MM.1S (cell line): ENCODE measurements at places on chromosomes 11 and 22.

- no peak for DNase-seq
Observed at GRCh38 chr11:111155021-111155420, 90.5 kb upstream of the POU2AF2 start.

DNA sequence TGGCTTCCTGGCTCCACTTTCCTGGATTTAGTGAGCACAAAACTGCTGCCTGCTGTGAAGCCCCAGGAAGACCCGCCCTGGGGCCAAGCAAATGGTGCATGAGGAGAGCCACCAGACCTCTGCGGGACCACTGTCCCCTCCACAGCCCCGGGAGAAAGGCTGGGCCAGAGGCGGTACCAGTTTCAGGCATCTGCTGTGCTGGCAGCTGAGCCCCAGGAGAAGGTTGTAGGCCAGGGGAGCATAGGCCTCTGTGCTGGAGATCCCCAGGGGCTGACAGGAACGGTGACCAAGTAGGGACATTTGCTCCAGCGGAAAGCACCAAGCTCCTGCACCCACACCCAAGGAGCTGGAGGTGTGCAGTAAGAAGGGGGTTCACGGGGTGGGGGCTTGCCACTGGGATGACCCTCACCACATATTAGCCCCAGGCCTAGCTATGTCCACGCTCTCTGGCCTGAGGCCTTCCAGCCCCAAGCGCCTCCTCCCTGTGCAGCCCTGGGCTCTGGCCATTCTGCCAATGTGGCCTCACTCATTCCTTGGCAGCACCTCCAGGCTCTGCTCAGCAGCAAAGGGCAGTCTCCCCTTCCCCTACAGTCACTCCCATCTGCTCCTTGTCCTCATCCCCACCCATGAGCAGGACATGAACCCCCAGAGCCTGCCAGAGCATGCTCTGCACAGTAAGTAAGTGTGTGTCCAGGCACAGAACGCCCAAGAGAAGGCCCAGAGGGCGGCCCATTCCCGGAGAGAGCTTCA lies 24.0 kb upstream of the COMT start:
- DNase-seq: no peak

- no peak for DNase-seq
Observed at GRCh38 chr11:111443032-111443431, 64.0 kb upstream of the POU2AF1 start.

DNA sequence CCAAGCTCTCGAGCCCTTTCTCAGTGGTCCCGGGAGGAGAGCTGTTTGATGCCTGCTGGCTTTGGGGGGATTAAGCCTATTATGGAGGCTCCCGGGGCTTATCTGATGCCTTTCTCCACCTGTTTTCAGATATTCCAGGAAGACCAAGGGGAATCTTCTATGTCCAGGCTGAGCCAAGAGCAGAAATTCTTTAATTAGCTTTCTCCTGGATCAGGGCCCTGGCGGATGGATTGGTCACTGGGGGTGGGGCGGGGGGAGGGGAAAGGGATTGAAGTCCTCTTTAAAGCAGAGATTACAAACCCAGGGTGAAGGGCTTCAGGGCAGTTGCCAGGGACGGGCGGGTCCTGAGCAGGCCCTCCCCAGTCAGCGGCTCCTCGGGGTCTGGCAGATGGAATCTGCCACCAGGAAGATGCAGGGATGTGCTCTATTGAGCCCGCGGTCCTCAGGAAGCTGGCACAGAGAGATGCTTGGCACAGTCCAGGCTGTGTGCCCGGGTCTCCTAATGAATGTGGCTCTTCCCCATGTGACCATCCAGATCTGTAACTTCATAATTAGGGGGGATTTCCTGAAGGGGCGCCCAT lies 33.6 kb downstream of the MACROD1 start:
- no peak for DNase-seq

DNA sequence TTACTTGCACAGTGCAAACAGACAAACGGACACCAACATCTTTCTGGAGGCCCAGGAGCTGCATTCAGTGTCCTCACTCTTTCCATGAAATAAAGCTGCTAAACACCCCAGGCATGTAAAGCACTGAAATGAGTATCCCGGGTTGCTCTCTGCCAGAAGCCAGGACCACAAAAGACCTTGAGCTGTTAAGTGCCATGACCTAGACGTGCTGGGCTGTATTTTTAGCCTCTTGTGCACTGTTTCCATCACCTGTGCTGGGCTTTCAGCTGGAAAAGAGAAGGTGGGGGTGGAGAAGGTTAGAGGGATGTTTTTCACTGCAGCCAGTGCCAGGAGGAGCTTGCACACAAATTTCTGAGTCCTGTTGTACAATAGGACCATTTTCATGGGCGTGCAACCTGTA lies 3.4 kb upstream of the KREMEN1 start:
- no peak for DNase-seq

DNA sequence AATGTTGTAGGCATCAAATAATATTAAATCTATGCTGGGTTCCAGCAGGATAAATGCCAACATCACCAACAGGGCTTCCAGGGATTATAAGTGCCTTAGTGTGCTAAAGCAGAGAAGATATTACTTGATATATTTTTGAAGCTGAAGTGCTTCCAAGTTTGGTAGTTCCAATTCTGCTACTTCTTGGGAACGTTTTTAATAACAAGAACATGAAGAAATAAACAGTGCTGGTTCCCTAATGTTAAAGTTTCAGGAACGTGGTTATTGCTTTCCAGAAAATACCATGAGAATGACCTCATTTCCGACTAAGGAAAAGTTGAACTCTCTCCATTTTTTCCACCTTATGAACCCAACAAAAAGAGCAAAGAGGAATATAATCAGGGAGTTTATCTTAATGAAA lies 4.6 kb upstream of the RNF185 start:
- DNase-seq: no peak

DNA sequence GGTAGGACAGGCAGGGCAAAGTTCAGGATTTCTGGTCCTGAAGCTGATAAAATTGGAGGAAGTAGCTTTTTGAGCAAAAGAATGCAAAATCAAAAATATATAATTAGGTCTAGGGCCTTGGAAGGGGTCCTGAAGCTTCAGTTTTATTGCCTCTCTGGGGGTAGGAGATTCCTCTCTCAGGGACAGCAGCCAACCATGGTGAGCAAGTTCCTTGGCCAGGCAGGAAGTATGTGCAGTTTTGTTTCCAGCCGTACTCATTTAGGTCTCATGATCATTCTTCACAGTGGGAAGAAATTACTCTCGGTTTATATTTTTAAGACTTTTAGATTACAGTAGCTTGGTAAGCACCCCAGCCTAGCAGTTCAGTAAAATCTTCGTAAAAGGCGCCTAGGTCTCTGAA lies 2.9 kb upstream of the RAB38 start:
- no peak for DNase-seq

DNA sequence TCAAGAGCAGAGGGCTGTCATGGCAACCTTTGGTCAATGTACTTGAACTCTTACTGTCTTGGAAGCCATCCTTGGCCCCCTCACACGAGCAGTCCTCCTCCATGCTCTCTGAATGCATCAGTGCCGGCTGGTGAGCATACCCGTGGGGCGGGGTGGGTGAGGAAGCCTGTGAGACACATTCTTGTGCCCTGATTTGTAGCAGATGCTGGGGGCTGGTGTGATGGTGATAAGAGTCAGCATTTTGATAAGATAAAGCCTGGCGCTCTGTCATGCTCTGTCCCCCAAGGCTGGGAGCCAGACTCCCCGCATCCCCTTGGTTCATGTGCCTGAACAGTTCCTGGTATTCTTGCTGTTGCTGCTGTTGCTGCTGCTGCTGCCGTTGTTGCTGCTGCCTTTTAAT lies 20.5 kb upstream of the APOA1 start:
- DNase-seq: no peak

DNA sequence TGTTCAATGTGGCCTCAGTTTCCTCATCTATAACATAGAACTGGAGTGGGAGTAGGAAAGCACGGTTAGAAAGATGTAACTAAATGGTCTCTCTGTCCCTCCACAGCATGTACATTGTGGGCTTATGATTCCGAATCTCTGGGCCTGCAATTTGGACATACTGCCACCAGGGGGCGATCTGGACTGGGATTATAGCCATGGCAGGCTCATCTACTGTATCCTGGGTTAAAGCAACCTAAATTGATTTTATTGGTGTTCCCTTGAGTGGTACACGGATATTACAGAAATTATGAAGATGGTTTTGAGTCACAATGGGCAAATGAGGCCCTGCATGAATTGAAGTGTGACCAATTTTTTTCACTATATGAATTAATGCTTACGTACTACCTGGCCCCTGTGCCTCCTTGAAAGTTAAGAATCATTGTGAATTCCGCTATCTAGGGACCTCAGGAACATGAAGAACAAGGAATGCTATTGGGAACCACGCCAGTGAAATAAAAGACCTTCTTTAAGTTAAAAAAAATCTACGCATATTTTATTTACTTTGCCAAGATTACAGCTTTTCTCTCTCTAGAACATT lies 32.9 kb downstream of the TST start:
- peak; percentile 31 for DNase-seq

GRCh38 chr22:25153961-25154666 lies 45.5 kb upstream of the CRYBB3 start:
- DNase-seq: no peak

DNA sequence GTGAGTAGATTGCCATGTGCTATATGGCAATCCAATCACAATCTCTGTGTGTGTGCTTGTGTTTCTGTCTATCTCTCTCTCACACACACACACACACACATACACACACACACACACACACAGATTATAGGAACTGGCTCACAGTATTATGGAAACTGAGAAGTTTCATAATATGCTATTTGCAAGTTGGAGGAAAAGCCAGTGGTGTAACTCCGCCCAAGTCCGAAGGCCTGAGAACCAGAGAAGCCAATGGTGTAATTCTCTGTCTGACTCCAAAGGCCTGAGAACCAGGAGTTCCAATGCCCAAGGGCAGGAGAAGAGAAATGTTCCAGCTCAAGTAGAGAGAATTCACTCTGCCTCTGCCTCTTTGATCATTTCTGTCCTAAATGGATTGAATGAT lies 37.2 kb downstream of the GLYATL2 start:
- no peak for DNase-seq

- no peak for DNase-seq
Observed at GRCh38 chr22:35046744-35047462, 19.1 kb upstream of the ISX start.

DNA sequence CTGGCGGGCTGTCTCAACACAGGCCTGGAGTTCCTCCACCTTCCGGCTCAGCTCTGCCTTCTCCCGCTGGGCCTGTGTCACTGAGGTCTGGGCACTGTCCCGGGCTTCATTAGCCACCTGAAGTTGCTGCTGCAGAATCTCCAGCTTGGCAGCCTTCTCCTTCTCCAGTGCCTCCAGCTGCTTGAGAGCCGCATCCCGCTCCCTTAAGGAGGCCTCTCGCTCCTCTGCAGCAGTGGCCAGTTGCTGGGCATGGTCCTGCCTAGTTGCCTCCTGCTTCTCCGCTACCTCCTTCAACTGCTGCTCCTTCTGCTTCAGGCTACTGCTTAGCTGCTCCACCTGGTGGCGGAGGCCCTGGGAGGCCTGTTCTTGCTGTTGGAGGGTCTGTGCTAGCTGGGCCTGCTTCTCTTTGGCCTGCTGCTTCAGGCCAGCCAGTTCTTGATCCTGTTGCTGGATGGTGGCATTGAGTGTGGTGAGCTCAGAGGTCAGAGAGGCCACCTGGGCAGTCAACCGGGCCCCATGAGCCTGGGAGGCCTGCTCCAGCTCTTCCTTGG lies 16.9 kb downstream of the IL18BP start:
- no peak for DNase-seq

- DNase-seq: no peak
Observed at GRCh38 chr11:93936460-93936859, 84.7 kb upstream of the HEPHL1 start.

- no peak for DNase-seq
Observed at GRCh38 chr22:39422721-39423120, 23.1 kb downstream of the TAB1 start.

DNA sequence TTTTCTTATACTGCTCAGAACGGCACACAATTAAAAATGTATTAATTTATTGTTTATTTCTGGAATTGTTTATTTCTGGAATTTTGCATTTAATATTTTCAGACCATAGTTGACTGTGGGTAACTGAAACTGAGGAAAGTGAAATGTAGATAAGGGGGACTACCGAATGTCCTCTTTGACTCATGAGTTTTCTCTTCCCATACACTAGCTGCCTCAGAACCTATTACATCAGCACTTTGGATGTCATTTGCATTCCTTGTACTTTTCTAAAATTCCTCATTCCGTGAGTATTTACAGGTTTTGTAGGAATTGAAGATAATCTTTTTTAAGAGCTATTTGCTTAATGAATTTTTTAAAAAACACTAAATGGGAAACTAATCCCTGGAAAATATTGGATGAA lies 29.8 kb downstream of the ZC3H12C start:
- no peak for DNase-seq

- DNase-seq: no peak
Observed at GRCh38 chr11:99063331-99063730, 42.6 kb downstream of the CNTN5 start.

- DNase-seq: no peak
Observed at GRCh38 chr11:76823481-76824028, 37.2 kb upstream of the ACER3 start.

GRCh38 chr22:23649071-23649501 lies 17.0 kb upstream of the DRICH1 start:
- DNase-seq: no peak

DNA sequence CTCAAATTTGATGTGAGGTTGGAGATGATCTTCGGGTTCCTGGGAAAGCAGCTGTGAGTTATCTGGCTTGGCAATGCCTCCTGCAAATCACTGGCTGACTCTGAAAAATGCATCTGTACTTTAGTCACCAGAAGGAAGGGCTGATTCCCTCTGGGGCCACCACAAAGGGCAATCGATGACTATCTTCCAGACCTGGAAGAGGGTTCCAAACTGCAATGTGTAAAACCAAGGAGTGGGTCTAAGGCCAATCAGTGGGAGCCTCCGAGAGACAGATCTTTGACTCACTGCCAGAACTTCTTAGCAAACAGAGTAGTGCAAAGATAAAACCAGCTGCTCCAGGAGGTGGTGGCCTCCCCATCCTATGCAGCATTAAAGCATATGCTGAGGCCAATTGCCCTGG lies 29.1 kb upstream of the PAK1 start:
- DNase-seq: no peak

DNA sequence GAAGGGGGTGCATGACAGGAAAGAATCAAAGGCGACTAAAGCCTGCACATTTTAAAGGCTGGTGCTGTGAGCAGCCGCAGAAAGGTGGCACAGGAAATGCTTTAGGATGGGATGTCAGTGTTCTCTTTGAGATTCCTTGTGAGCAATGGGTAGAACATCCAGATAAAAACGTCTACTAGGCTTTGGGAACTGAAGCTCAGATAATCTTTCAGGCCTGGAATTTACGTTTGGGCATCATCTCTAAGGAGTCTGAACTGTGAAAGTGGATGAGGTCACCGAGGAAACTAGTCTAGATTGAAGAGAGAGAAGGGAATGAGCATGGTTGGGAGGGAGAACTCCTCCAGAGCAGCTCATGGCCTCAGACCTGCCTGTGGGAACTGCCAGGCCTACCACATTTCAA lies 65.7 kb downstream of the FLI1 start:
- no peak for DNase-seq

GRCh38 chr11:2870460-2870859 lies 15.1 kb downstream of the CDKN1C start:
- DNase-seq: no peak

DNA sequence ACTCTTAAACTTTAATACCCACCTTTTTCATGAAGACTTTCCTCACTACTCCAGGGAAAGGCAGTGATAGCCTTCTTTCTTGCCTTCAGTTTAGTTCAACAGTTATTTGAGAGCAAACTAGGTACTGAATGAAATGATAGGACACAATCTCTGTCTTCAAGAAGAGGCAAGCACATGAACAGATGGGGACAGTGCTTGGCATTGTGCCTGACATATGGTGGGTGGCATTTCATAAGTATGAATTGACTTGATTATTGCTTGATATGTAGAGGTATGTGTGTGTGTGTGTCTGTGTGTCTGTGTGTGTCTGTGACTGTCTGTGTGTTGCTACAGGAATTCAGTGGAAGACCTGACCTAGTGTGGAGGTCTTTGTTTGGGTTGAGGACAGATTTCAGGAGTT lies 504.1 kb downstream of the NELL1 start:
- DNase-seq: no peak
